Thoracic aorta (tissue), 2 donors: ENCODE measurements at places on chromosomes 16 and 17. TPM values are rescaled to one million over a fixed set of nuclear protein-coding genes. Genes with fewer than 3 reads are reported as not detected.

Gene MEIOB
- not detected for total RNA-seq

Gene HYDIN
- 4.3 TPM for total RNA-seq

GRCh38 chr17:18981642-18982424 lies 22.7 kb downstream of the FAM83G start:
- peak; percentile 15 for DNase-seq
- peaks cover 22% of the 10 kb centered on the region for H3K36me3 ChIP-seq
- no peak overlapping the region for H3K27ac ChIP-seq
- H3K4me3 ChIP-seq: no peak overlapping the region
- no peaks in the 10 kb centered on the region for H3K4me1 ChIP-seq
- H3K27me3 ChIP-seq: no peaks in the 10 kb centered on the region

DNA sequence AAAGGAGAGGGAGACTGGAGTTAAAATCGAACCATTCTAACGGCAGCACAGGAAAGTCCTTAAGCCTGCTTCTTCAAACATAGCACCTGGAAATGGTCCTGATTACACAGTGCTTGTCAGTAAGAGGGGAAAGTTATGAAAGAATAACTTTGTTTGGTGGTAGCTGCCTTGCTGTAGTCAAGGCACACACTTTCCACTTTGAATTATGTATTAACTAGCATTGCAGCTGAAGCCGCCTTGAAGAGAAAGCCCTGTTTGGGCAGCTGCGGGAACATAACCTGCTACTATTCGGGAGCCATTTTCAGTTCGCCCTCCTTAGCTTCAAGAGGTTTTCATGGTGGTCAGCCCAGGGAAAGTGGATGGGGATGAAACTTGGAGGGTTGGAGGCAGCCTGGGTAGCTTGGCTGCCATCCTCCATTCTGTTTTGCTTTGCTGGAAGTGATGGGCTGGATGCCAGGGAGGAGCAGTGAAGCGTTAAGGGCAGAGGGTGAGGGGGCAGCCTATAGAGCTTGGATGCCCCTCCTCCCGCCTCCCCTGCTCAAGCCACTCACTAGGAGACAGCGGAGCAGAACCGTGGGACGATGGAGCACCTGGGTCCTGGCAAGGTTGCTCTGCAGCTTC lies 5.3 kb upstream of the HAS3 start:
- no peaks in the 10 kb centered on the region for H3K36me3 ChIP-seq
- DNase-seq: no peak
- H3K27me3 ChIP-seq: no peaks in the 10 kb centered on the region
- H3K4me3 ChIP-seq: no peak overlapping the region

- peaks cover 19% of the 10 kb centered on the region for H3K36me3 ChIP-seq
- no peaks in the 10 kb centered on the region for H3K27me3 ChIP-seq
- DNase-seq: no peak
- no peak overlapping the region for H3K4me3 ChIP-seq
- H3K27ac ChIP-seq: no peak overlapping the region
These were observed 2.3 kb downstream of the GP1BA start for GRCh38 chr17:4934173-4934979.

- H3K27ac ChIP-seq: no peak within 1 kb of the TSS
- peaks cover 9% of the 10 kb centered on the region for H3K27me3 ChIP-seq
- H3K4me3 ChIP-seq: peak within 1 kb of the TSS; percentile 72
- DNase-seq: no peak
These were observed at the start of gene RAMP2 for GRCh38 chr17:42760652-42761581. RAMP2 (plus strand) TSS chr17:42761227; CDS start chr17:42761262, 35 bp downstream.

Gene SLFN14
- total RNA-seq: not detected

DNA sequence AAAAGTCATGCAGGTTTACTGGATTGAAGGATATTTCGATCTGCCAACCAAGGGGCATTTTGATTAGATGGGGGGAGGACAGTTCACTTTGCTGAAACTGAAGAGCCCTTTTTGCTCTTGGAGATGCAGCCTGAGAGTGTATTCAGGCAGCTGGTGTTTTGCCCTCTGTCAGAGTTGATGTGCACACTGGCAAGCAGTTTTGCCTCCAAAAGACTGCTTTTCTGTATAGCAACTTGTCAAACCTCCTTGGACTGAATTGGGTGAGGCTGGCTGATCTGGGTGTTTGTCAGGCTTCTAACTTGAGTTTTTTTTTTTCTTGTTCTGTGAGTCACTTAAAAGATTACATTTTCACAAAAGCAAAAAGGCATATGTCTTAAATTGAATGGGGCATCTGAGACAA lies 22.6 kb upstream of the ANKFN1 start:
- no peak for DNase-seq
- no peaks in the 10 kb centered on the region for H3K27me3 ChIP-seq
- no peaks in the 10 kb centered on the region for H3K36me3 ChIP-seq
- no peak overlapping the region for H3K4me3 ChIP-seq
- H3K27ac ChIP-seq: no peak overlapping the region

- no peaks in the 10 kb centered on the region for H3K27me3 ChIP-seq
- peak overlapping the region; percentile 23 for H3K27ac ChIP-seq
- peaks cover 39% of the 10 kb centered on the region for H3K4me1 ChIP-seq
These were observed 502 bp downstream of the FAAP100 start for GRCh38 chr17:81551458-81552243.

Gene PLA2G10
- not detected for total RNA-seq
